ENCODE measurements at places on chromosomes 16 and 17.

DNA sequence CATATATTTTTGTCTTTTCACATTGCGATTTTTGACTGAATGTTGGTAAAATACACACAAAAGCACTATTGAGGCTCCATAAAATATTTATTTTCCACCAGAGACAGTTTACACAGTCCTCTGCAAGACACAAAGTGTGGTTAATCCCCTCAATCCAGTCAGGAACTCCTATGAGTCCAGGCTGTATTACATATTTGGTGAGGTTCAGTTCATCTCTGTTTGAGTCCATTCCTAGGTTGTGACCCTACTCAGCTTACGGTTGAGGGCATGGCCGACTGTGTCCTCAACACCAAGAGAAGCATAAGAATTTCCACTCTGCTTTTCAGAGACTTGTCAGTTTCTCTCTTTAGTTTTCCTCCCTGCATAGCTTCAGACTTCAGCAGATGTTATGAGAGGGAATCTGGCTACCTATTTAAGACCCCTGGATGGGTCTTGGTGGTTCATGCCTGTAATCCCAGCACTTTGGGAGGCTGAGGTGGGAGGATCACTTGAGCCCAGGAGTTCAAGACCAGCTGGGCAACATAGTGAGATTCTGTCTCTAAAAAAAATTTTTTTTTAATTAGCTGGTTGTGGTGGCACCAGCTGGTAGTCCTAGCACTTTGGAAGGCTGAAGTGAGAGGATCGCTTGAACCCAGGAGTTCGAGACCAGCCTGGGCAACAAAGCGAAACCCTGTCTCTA is 25.1 kb downstream of the ARL4D start:
- no peak for DNase-seq

DNA sequence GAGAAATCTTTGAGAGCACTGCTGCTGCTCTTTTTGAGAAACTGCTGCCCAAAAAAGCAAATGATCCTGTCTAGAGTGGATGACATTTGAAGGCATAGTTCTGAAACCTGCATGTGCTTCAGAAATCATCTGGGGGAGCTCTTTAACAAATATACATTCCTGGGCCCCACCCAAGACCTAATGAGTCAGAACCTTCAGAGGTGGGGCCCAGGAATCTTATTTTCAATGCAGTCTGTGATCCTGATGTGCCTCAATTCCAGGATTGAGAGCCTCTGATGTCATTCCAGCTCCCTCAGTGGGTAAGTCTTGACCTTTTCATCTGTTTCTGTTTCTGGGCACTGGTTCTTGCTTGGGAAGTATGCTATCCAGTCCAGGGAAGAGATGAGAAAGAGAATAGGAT is 42.3 kb downstream of the HNF1B start:
- no peak for DNase-seq

DNA sequence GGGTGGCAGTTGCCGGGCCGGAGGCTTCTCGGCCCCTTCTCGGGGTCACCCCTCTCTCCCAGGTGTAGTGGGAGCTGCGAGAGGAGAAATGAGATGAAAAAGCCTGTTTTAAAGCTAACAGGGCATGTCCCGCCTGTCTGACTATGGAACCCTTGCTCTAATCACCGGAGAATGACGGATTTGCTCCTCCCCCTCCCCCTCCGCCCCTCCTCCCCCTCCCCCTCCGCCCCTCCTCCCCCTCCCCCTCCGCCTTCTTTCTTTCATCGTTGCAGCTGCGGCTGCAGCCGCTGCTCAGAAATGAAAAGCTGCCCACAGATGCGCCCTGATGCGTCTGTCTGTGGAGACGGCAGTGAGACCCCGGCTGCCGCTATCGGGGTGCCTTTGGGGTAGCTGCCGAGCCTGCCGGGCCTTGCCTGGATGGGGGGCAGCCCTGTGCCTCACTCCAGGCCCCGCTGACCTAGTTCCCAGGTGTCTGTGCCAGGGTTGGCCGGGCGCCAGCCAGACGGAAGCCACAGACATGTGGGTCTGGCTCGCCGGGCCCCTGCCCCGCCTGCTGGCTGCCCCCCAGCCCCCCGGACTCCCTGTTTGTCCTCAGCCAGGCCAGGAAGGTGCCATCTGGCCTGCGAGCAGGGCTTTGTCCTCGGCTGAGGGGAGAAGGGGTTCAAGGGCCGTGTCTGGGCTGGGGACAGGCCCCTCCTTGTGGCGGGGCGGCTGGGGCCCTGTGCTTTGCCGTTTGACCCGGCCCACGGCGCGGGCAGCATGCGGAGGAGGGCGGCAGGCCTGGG is 37.7 kb downstream of the GINS2 start:
- peak; percentile 20 for DNase-seq

DNA sequence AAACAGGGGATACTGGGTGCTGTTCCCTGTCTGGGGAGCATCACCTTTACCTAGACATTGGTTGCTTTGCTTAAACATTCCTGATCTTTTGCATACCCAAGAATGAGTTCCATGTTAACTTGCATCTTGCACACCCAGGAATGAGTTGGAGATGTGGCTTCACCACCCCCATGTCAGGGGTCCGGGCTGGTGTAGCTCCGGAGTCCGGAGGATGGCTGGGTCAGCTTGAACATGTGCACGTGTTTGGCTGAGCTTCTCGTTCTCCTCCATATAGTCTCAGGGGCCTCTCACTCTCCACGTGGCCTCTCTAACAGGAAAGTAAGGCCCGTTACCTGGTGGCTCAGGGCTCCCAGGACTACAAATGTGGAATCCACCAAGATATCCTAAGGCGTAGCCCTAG is 18.2 kb upstream of the AMZ2 start:
- DNase-seq = no peak

DNA sequence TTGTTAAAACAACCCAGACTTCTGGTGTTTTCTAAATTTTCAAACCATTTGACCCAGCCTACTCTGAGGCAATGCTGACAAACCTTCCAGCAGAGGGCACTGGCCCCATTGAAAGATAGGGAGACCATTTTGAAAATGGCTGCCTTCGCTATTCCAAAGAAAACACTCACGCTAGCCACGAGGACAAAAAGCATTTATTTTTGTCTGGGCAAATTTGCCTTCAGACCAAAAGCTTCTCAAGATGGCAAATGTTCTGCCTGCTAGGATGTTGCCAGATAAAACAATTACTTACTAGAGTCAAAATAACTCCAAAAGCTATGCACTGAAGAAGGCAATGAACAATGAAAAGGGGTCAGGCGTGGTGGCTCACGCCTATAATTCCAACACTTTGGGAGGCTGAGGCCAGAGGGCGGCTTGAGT is 296.7 kb upstream of the IRX5 start:
- DNase-seq = no peak

DNA sequence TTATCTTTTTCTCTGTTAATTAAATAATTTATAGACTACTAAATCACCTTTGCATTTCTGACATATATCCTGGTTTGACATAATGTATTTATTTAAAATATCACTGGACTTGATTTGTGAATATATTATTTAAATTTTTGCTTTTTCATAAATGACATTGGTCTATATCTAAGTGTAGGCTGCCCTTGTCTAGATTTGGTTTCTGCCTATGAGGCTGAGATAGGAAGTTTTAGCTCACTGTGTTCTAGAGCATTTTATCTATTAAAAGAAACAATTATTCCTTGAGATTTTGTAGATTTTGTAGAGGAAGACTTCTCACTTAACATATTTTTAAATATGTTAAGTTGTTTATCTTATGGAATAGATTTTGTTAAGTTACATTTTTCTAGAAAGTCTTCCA is 43.9 kb downstream of the NACA2 start:
- no peak for DNase-seq

DNA sequence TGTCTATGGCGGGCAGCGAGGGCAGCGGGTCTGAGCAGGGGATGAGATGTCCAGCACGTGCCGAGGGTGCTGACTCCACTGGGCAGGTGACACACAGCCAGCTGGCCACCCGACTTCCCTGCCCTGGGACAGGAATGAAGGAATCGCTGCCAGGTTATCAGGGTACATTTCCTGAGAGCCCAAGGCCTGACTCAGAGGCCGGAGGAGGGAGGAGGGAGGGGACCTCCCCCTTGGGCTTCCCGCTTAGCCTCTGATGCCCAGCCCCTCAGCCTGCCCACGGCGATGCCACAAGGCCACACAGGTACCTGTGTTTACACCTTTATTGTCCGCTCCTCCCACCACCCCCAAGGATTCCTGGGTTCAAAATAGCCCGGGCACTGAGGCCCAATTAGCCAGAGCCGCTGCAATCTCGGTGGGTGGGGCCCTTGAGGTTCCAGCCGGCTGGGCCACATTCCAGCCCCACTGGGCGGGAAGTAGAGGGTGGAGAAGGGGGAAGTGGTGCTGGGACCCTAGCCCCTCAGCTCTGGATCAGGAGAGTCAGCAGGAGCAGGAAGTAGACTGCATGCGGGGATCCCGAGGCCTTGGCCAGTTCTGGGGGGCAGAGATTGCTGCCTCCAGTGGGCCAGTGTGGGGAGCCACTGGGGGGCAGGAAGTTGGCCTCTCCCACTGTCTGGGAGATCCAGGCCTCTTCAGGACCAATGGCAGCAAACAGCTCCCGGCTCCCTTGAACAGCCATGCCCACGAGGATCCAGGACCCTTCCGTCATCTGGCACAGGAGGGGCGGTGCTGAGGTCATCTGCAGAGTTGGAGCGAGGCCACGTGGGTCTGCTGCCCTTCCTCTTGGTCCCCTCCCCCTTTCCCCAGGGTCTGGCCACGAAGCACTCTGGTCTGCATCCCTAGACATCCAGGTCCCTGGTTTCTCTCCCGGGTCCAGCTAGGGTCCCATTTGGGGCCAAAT is 3.4 kb upstream of the PRSS8 start:
- DNase-seq = no peak

DNA sequence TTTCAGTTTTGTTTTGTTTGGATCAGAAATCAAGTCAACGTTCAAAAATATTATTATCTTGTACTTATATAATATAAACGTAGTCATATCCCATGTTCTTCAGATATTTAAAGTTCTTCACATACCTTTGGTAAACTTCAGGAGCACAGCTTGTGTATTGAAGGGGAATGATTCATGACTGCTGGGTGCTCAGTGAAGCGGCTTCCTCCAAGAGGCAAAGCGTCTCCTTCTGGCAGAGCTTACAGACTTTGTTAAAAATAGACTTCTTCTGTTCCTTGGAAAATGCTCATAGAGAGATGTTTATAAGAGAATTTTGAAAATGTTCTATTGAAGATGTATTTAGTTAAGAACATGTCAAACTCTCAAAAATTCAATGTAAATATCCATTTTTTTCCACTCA is 155.6 kb upstream of the CNTNAP4 start:
- DNase-seq = no peak

DNA sequence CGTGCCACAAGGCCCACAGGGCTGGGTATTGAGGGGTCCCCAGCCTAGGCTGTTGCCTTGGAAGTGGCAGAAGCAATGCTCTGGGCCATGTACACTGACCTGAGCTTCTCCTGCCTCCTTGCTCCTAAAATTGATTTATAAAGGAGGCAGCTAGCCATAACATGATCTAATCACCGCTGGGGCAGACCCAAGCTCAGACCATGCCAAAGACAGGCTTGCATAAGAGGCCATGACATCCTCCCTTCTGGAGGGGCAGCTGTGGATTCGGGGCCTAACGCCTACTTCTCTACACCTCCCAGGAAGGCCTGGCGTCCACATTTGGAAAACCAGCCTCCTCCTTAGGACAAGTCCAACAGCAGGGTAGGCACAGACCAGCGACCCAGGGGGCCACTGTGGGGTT is 12.3 kb downstream of the HSD11B2 start:
- no peak for DNase-seq

GRCh38 chr16:68371706-68372380 is 61.0 kb downstream of the PRMT7 start:
- DNase-seq = no peak

DNA sequence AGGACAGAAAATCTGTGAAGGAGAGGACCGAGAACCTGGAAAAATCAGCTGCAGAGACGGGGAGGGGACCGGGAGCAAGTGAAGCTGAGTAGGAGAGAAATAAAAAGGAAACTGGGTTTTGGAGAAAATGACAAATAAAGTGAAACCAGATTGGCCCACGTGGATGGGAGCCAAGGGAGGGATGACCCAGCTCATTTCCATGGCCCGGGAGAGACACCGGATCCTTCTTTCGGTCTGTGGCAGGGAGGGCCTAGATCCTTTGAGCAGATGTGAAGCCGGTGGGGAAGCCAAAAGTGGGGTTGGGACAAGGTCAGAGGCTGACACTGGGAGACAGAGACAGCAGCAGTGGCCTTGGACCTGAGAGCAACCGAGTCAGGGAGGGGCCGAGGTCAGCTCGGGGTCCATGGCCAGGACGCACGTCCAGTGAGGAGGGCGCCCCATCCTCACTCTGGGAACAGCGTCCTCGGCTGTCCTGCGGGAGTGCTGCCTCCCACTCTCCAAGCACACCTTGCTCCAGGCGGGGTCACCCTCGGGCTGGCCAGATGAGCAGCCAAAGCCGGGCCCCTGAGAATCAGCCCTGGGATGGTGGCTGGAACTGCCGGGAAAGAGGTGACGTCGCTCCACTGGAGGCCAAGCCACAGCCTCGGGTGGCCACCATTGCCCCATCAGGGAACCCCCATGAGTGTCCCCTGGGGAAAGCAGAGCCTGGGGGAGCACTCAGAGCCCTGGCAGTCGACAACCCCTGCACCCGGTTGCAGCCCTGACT is 50.8 kb upstream of the CDR2 start:
- DNase-seq = no peak

DNA sequence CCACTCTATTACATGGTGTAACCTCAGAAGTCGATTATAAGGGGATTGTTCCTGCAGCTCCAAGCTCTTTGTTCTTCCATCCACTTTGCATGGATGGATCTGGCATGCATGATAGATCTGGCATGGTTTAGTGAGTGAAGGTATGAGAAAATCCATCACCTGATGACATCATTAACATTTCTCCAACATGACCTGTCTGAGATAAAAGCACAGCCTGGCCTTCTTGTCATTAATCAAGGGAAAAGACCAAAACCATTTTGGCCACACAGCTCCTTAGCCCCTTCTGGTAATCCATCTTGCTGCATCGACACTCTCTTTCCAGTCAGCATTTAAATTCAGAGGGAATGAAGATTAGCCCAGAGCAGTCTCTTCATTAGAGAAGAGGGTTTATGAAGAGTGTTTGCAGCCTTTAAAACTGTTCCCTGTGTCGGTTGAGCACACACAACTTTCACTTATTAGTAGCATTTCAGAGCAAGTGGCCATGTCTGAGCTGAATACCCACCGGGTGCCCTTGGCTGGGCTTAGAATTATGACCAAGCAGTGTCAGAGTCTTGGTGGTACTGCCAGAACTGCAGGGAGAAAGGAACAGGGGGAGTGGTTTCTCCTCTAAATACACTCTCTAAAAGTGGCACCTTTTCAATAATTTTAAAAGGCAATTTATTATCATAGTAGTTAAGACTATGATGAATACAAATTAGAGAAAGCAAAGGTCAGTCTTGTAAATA is 246.0 kb downstream of the HAPSTR1 start:
- no peak for DNase-seq

DNA sequence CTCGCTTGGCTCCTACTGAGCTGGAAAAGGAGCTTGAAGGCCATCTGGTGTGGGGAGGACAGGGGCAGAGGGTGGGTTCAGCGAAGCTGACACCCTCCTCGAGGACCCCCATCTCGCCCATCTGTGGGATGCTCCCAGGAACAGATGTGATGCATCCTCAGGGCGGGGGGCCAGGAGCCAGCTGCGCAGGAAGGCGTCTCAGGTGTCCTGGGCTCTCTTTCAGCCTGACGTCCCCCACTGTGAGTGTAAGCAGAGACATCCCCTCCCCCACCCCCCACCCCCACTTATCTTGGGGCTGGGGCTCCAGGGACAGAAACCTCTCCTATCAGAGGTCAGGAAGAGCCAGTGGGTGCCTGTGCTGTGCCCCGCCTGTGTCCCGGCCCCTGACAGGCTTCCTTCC is 16.2 kb downstream of the KIF19 start:
- no peak for DNase-seq

Data from NCI-H774 (cell line).